Activated CD4-positive, alpha-beta T cell treated with anti-CD3 and anti-CD28 coated beads, Interleukin-2, amount 50 U/mL, for 16 hours (primary cell): ENCODE measurements at places on chromosomes 3 and 15.

GRCh38 chr3:111713833-111714232 lies 118.7 kb upstream of the ZBED2 start:
- DNase-seq, result no peak

DNA sequence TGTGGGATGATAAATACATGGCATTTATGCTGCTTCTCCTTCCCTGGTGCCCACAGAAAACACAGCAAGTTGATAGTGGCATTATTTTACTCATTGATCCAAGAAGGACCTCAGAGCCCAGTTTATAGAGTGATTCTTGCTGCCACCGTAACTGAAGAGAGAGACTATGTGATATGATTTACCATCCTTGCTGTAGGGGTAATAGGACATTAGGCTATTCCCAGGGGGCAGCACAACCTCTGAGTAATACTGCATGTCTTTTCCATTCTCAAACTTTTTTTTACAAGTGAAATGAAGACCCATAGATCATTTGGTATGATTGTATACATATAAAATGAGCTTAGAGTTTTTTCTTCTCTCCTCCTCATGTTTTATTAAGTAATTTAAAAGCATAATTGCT lies 136.4 kb downstream of the ABI3BP start:
- no peak for DNase-seq

GRCh38 chr3:165188452-165188851 lies 7.7 kb downstream of the SLITRK3 start:
- no peak for DNase-seq

- DNase-seq, result no peak
These were observed 48.5 kb upstream of the PEX5L start for GRCh38 chr3:180085122-180085710.

GRCh38 chr3:63830526-63830925 lies 11.4 kb downstream of the C3orf49 start:
- no peak for DNase-seq

DNA sequence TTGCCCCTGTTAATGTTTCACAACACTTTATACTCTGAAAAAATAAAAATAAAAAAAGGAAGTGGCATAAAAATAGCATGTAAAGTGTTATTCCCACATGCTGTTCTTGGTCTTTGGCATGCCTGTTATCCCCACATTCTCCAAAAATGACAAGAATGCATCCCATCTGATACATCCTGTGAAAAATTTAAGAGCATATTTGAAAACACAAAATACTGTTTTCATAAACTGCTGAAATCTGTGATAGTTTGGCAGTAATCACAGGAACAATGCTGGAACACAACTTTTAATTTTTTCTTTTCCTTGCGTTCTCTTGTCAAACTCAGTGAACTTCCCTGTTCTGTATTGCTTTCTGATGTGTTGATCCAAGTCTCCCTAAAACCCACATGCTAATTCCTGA lies 288.8 kb downstream of the ROBO2 start:
- DNase-seq, result no peak

DNA sequence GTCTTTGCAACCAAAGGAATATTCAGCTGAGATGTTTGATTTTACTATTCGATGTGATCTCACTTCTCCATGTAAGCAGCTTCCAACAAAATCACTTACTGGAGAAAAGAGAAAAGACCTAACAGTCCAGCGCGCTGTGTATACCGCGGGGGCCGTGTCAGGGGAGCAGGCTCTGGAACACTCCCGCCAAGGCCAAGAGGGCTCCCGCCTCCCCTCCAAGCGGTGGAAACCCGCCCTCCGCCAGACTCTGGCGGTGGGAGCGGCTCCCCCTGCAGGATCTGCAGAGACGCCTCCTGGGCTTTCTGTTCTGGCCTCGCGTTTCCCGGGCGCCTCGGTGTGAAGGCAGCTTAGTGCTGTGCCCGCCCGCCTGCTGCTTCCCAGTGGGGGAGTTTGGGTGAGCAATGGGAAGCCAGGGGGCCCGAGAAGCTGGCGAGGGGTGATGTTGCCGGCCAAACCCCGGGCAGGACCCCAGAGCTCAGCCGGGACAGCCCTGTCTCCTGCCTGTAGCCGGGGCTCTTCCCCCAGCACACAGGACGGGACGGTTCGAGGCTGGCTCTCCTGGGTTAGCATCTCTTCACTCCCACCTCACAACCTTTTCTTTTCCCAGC lies 36.3 kb downstream of the CHST14 start:
- peak; percentile 65 for DNase-seq

DNA sequence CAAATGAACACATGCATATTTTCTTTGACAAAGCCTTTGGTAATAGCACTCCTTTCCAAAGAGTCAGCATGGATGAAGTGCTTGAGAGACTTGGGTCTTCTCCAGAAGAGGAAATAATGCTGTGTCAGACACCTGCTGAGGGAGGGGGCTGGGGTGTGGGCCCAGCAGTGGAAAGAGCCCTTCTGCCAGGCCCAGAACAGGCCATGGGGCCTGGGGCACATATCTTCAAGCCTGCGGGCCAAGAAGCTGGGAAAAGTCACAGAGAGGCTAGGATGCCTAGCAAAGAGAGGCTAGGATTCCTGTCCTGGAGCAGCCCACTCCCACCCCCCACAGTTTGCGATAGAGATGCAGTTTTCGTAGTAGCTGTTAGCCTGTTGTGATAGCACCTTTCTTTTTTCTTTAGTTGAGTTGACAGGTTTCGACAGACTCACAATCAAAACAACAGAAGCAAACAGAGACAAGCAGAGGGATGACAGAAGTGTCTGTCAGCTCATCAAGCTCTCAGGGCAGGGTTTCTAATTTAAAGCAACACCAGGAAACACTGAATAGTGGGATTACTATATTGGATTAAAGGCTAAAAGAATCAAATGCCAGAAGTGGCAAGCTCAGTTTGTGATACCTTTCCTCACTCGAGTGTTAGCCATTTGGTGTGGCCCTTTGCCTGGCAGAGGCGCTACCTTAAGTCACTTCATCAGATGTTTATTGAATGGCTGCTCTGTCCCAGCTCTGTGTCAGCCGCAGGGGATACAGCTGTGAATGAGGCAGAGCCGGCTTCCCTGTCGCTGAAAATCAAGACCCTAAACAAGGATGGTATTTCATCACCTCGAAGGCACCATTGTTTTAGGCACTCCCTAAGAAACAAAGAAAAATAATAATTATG lies 19.0 kb downstream of the CMTM7 start:
- DNase-seq, result no peak

DNA sequence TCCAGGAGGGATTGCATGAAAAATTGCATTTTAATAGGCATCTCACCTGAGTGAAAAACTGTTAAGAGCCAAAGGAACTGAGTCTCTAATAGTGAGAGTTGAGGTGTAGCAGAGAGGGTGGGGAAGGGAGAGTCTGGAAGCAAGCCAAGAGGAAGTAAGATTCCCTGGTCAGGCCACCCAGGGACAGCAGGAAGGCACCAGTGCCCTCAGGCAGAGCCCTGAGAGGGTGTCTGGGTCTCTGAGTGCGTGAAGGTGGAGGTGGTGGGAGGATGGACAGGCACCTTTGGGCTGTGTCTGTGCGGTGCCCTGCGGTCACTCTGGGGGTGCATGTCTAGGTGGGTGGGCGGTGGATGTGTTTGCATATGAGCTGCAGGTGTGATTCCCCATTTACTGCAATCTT lies 300.4 kb upstream of the ROPN1 start:
- no peak for DNase-seq

DNA sequence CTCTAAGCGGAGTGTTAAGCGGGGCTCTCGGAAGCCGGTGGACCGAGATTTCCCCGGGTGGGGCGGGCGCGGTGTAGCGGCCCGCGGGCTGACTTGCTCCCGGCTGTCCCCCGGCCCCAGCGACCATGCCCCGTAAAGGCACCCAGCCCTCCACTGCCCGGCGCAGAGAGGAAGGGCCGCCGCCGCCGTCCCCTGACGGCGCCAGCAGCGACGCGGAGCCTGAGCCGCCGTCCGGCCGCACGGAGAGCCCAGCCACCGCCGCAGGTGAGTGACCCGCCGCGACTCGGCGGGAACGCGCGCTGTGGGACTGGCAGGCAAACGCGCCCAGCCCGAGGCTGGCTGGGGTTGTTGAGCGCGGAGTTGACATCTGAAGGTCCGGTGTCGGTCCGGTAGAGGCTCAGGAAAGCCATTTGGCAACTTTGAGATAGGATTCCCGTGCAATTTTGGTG lies 1.3 kb downstream of the SMC4 start:
- DNase-seq, result peak; percentile 24

GRCh38 chr3:30269751-30270445 lies 336.5 kb upstream of the TGFBR2 start:
- DNase-seq, result no peak

- no peak for DNase-seq
These were observed 291.0 kb downstream of the PLOD2 start for GRCh38 chr3:145869958-145870357.

GRCh38 chr15:88644741-88645140 lies 5.9 kb downstream of the ISG20 start:
- no peak for DNase-seq

DNA sequence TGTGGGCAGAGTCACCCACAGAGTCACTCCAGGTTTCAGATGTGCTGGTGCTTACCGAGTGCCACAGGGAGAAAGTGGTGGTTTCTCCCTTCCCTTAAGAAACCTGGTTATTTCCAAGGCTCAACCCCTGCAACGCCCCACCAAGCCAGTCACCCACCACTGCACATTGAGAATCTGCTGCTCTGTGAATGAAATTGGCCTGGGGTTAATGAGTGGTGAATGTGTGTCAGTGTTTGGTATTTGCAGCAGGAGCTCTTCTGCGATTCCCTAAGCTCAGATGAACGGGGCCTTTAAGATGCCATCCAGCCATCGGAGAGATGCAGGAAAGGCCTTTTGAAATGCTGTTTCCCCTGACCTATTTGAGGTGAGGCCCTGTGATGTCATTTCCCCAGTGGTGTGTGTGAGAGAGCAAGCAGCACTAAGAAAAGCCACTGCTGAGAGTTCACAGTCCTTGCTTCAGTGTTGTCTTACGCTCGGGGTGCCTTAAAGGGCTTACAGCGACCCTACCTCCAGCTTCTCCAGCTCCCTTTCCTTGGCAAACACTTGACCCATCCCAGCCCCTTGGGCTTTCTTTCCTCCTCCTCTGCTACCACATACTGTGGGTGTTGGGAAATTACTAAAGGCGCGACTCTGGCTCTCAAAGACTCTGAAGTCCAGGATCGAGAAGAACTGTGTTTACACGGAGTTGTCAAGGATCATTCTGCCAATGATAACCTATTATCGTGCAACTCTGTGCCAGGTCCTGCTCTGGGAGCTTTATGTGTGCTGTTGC lies 68.9 kb downstream of the SMAD3 start:
- DNase-seq, result peak; percentile 83

GRCh38 chr15:62118520-62119226 lies 46.4 kb downstream of the C2CD4B start:
- no peak for DNase-seq

- DNase-seq, result no peak
These were observed 52.4 kb downstream of the SUCNR1 start for GRCh38 chr3:151925876-151926275.

GRCh38 chr3:10283638-10284037 lies 9.1 kb downstream of the GHRL start:
- DNase-seq, result no peak

DNA sequence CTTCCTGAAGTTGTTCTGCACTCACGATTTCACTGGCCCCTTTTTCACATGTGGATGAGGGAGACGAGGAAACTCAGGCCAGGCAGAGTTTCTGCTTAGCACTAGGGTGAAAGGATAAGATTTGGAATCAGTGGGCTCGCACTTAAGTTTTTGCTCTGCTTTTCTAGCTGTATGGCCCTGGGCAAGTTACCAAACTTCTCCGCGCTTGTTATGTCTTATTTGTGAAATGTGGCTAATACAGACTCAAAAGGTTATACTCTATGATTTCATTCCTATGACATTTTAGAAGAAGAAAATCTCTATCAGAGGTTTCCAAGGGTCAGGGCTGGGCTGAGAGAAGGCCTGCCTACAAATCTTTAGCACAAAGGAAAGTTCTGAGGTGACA lies 191.9 kb upstream of the LRIG1 start:
- DNase-seq, result no peak

DNA sequence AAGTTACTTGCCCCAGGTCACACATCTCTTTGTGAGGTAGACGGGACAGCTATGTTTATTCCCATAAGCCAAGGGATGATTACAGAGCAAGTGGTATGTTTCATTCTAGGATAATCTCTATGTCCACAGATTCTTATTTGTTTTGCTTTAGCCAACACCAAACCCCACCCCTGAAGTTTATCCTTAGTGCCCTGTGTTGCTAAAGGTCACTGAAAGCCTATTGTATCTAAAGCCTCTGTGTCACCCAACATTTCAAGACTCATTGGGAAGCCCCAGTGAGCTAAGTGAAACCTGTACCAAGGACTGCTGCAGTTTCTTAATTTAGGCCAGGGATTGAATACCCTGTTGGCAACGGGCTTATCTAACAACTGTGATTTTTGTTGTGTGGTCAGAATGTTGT lies 135.6 kb downstream of the ADAMTS9 start:
- DNase-seq, result no peak

GRCh38 chr3:43217633-43218032 lies 68.7 kb upstream of the SNRK start:
- no peak for DNase-seq

DNA sequence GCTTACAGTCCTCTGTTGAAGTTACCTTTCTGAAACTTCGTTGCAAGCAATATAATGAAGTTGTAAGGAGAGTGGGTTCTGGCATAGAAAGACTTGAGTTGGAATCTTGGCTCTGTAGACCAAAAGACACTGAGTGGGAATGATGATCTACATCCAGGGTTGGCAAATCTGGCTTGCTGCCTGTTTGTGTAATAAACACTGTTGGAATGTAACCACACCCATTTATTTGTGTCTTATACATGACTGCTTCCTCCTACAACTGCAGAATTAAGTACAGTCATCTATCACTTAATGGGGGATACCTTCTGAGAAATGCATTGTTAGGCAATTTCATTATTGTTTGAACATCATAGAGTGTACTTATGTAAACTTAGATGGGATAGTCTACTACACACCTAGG lies 178.4 kb upstream of the SUCLG2 start:
- DNase-seq, result no peak

- DNase-seq, result no peak
These were observed 36.0 kb upstream of the NR1I2 start for GRCh38 chr3:119745942-119746341.

DNA sequence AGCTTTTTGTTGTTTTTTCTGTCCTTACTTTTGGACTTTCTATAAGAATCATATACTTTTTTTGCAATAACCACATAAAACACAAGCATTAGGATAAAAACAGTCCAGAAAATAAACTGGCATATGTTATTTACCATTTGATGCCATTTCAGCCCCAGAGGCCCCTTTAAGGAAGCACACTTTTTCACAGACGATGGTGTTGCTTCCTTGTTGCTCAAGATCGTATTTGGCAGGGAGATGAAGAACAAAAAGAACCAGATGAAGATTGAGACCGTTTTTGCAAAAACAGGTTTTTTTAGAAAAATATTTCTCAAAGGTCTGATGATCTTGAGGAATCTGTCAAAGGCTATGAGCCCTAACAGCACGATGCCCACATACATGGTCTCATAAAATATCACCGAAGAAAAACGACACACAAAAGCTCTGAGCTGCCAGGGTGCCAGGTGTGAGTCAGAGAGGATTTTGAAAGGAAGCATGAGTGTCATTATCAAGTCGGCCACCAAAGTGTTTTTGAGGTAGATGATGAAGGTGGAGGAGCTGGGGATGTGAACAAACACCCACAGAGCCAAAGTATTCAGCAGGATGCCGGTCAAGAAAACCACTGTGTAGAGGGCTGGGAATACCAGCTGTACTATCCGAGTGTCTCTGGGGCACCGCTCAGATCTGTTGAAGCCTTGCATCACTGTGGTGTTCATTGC lies 902 bp downstream of the P2RY13 start:
- DNase-seq, result peak; percentile 53

- peak; percentile 44 for DNase-seq
These were observed 1.4 kb downstream of the VHL start for GRCh38 chr3:10142707-10143560.
